SJCRH30 (cell line): ENCODE measurements at places on chromosomes 16 and 17.
A peak's percentile ranks its signal among the peaks of the same experiment; 100 is the strongest.

GRCh38 chr16:12570046-12570618, 233.6 kb downstream of the CPPED1 start:
- no peak for DNase-seq

DNA sequence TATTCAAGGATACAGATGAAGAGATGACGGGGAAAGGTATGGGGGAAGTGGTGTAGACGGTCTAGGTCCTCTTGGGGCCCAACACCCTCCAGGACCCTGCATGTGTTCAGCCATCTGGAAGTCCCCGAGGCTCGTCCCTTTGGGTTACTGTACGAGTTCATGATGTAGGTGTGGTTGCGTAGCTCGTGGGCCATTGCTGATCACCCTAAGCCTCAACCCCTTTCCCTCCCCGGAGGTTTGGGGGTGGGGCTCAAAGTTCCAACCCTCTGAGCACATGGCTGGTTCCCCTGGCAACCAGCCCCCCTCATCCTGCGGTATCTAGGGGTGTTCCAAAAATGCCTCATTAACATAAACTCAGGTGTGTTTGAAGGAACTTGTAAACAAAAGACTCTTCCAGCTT, 98.8 kb upstream of the METRNL start:
- no peak for DNase-seq

DNA sequence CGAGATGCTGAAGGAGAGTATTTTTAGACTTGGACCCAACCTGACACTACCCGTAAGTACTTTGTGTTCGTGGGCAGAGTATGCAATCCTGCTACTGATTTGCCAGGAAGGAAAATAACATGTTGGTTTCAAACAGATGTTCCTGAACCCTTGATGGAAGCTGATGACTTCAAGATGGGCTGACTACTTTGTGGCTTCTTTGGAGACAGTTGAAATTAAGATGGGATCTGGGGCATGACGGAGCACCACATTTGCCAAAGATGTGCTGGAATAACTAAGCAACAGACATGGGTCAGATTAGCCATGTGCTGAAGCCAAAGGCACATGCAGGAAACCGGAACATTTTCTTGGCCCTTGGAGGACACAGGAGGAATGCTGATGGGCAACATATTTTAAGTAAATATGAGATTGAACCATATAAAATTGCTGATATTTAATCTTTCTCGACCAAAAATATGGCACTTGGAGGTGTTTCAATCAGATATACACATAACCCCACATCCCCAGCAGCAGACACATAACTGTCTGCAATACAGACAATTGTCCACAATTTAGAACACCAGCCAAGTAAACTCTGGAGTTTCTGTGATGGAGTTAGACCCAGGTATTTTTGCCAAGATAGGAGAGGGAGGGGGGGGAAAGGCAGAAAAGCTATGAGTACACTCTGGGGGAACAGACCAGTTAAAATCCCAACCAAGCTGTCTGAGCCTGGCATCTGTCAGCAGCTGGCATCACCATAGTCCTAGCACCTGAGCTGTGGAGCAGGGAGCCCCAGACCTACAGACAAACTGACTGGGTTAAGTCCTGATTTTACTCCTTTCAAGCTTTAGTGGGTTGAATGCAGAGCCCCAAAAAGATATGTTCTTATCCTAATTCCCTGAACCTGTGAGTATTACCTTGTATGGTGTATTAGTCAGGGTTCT, 329.4 kb upstream of the CDH5 start:
- DNase-seq = no peak

DNA sequence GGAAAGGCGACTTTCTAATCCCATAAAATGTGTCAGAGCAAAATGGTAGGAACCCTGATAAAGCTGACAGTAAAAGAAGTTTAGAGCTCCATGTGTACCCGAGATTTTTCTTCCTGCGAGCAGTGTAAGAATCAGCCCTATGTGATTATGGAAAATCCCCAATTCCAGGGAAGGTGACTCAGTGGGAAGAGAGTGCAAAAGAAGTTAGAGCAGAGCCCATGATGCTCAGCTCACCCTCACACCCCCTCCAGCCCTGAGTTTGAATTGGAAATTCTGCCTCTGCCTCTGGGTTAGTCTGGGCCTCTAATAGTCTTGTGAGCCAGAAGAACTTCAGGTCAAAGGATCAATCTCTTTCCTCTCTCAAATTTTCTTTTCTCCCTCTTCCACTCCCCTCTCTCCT, 12.5 kb downstream of the C17orf78 start:
- DNase-seq = no peak

- no peak for DNase-seq
Measured at GRCh38 chr16:15830832-15831451, 25.9 kb downstream of the MYH11 start.

- DNase-seq = no peak
Measured at GRCh38 chr16:51734220-51734619, 583.1 kb upstream of the SALL1 start.

DNA sequence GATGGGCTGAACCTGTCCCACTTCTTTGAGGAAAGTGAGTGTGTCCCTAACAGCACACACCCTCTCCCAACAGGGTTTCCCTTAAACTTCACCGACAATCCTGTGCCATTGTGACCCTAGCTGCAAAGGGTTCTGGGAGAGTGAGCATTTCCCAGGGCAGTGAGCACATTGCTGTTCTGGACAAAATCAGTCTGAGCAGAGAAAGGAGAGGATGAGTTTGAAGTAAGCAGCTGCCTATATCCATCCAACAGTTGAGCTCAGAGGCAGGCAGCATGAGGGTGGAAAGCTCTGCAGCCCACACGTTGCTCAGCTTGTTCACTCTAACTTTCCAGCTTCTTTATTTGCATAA, 296.5 kb upstream of the MAF start:
- no peak for DNase-seq

DNA sequence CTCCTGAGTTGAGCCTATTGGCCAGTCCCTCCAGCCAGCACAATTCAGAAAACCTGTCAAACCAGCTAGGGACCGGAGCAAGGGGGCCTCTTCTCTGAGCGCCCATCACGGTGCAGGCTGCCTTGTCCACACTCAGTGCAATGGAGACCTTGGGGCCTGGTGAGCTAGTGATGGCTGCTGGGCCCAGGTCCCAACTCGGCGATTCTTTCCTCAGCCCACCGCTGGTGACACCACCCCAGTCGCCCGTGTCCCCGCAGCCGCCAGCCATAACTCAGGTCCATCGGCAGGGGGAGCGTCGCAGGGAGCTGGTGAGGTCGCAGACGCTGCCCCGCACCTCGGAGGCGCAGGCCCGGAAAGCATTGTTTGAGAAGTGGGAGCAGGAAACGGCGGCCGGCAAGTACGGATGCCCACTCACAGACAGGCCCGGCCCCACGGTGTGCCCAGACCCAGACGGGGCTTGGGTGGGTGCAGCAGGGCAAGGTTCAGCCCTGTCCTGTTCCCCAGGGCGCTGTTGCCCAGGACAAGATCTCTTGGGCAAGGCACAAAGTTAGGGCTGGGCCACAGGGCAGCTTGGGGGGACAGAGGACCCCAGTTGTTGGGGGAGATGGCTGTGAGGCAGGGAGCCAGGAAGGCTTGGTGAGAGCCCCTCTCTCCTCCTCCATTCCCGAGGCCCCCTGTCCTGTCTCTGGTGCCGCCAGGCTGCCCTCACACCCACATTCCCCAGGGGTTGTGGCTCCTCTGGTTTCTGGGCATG, 10.8 kb downstream of the SMTNL2 start:
- DNase-seq = no peak

- DNase-seq = no peak
Measured at GRCh38 chr17:75814900-75815373, 29.3 kb downstream of the UNC13D start.

DNA sequence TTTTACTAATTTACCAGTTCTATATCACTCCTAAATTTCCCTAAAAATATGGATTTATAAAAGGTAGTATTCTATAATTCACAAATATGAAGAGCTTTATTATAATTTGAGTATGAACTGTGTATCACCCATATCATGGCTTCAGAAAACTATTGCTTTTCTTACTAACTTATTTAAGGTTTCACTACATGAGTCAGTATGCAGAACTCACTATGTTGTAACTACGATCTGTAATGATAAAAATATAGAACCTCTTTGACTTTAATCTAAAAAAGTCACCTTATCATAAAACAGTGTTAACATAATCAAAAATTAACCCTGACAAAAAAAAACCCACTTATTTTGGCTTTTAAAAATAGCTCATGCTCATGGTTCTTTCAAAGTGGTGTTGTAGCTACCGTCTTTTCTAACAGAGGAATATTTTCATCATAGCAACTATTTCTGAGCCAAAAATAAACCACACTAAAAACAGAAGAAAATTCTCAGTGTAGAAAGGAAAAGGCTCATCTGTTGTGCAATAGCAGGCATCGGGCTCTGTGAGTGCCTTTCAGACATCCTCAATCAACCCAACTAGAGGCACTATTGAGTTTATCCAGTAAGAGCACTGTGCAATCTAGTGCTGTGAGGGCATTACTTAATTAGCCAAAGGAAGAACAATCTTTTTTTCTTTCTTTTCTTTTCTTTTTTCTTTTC, 42.1 kb downstream of the ITGAM start:
- peak; percentile 6 for DNase-seq

GRCh38 chr17:46949291-46950174, 26.6 kb downstream of the GOSR2 start:
- DNase-seq = peak; percentile 73

DNA sequence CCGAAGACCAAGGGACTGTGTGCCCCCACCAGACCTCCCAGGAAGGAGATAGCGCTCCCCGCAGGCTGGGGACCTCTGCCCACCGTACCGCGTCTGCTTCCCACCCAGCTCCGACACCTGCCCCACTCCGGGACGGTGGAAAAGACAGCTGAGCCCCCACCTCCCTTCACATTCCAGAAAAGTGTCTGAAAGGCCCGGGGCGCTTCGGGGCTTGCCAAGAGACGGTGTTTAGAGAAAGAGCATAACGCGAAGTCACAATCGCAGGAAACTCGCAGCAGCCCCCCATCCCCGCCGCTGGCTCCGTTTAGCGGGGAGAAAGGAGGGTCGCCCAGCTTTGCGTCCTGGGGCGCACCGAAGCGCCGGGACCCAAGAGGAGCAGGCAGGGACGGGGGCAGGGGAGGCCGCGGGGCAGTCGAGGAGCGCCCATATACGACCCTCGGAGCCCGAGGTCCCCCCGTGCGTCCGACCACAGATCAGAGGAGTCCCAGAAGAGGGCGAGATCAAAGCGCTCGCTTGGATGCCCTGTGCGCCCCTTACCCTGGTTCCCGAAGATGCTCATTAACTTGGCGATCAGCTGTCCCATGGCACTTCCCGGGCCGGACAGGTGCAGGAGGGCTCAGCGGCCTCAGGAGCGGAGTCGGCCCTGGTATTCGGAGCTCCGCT, 652 bp downstream of the ARL5C start:
- DNase-seq = no peak

DNA sequence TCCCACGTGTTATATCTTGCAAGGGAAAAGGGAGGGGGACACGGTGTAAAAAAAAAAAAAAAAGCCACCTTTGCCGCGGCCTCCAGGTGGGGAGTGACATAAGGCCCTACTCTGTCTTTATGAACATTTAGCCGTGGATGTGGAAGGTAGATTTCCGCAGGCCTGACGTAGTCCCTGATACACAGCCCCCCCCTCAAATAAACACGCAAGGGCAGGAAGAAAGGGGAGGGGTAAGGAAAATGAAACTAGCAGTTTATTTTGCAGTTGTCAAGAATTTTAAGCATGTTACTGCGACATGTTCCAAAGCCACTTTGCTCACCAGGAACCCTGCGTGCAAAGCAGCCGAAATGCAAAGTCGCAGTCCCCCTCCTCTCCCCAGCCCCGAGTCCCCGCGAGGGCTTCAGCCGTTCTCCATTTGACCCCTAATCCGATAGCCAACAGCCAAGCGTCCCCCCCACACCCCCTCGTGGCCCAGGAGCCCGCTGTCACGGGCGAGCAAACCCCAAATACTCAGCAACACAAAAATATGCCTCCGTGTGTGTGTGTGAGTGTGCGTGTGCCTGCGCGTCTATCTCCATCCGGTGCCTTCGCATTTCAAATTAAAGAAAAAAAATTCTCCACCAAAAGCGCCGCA, 1.2 kb downstream of the CBX4 start:
- no peak for DNase-seq

GRCh38 chr16:77888871-77889270, 100.5 kb downstream of the VAT1L start:
- DNase-seq = no peak

DNA sequence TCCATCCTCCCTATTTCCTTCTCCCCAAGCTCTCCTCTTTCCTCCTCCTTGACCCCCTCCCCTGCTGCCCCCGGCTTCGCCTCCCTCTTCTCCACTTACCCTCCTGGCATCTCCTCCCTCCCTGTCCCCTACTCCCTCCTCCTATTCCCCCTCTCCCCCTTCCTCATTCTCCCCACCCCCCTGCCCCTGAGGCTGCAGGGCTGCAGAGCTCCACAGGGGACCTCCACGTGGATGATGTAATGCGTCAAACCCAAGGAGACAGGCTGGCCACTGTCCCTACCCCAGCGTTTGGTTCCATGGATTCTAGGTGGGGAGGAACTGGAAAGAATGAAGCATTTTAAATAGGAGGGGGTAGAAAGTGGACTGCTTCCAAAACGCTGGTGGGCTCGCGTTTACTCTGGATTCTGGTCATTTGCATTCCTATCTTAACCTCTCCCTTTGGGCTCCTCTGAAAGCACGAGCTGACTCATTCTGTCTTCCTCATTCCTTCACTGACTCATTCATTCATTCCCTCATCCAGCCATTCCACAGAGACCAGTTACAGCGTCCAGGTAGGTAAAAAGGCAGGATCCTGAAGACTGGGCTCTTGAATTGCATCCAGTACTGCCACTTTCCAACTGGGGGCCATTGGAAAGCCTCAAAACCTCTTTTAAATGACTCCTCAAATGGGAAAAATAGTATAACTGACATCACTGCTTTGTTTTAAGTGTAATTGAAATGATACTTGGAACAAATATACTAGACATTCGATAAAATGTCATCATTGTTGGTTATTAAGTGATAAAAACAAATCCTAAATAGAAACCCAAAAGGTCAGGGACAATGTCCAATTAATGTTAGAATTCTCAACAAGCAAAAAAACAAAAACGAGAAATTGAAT, 943 bp upstream of the COTL1 start:
- peak; percentile 40 for DNase-seq

GRCh38 chr16:85505794-85506634, 107.1 kb upstream of the GSE1 start:
- DNase-seq = no peak

- no peak for DNase-seq
Measured at GRCh38 chr17:44922136-44922535, 6.8 kb upstream of the GFAP start.

DNA sequence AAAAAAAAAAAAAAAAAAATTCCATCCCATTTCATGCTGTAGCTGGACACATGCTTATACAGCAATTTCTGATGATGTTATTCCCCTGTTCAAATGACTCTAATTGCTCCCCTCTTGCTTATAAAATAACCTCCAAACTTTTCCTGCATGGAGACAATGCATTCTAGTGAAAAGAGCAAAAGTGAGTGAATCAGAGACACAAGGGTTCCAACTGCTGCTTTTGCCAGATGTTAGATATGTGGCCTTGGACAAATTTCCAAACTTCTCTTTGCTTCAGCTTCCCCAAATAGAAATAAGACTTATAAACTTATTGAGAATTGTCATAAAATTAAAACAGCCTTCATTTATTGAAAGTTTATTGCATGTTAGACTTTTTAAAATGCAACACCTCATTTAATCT, 65.0 kb upstream of the AXIN2 start:
- no peak for DNase-seq
